Chondrocyte (in vitro differentiated cells): ENCODE measurements at places on chromosomes 11 and 22.

DNA sequence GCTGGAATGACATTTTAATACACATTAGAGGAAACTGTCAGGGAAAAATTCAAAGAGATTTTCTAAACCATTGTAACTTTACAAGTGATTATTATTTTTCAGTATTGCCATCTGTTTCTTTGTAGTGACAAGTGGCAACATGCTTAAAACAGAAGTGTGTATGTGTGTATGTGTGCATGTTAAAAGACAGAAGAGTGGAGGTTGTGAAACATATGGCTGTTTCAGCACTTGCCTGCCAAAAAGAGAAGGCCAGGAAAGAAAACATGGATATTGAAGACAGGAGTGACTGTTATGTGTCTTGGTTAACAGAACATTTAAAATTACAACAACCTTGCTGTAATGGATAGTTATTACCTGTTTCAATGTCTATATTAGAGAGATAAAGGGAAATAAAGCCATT lies 24.3 kb upstream of the VWA5A start:
- no peak for DNase-seq

DNA sequence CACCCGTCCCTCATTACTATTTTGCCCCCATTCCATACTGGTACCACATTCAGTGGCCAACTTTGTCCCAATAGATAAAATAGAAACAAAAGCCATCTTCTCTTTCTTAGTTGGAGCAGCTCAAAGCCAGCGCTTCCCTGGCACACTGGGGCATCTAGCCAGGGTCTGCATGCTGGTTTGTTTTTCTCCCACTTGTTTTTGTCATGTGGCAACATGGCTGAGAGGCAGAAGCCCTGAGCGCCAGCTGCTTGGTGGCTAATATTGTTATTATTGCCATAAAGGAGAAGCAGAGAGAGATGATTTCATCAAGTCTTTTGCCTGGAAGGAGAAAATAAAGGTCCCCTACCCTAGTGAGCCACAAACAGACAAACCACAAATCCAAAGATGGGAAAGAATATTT lies 48.4 kb upstream of the CRTAM start:
- no peak for DNase-seq

DNA sequence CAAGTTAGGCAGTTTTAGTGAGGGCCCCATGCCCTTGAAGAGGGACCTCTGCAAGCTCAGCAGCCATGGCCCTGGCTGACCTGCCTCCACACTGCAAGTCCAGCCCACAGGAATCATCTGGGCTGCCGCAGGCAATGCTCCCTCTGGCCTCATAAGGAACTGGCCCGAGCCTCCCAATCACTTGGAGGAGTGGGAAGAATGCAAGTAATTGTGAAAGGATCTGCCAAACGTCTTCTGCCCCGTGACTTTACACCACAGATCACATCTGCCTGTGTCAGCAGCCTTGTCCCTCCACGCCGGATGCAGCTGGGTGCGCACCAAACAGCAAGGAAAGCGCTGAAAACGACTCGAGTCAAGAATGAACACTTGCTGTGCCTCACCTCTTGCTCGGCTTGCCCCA lies 23.8 kb downstream of the OPCML start:
- no peak for DNase-seq

DNA sequence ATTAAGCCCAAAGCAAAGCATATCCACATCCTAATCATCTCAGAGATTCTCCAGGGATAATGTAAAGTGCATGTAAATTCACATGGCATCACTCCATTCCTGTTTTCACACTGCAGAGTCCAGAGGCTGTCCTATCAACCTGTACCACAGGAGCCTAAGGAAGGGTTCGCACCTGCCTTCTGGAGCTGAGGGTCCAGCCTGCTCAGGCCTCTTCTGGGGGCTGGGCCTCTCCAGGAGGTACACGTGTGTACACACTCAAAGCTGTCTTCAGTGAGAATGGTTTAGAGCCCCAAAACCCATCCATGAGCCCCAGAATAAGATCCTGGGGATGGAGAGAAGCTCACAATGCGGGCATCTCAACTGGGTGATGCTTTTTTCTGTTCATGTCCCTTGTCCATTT lies 23.9 kb downstream of the PI4KA start:
- no peak for DNase-seq

DNA sequence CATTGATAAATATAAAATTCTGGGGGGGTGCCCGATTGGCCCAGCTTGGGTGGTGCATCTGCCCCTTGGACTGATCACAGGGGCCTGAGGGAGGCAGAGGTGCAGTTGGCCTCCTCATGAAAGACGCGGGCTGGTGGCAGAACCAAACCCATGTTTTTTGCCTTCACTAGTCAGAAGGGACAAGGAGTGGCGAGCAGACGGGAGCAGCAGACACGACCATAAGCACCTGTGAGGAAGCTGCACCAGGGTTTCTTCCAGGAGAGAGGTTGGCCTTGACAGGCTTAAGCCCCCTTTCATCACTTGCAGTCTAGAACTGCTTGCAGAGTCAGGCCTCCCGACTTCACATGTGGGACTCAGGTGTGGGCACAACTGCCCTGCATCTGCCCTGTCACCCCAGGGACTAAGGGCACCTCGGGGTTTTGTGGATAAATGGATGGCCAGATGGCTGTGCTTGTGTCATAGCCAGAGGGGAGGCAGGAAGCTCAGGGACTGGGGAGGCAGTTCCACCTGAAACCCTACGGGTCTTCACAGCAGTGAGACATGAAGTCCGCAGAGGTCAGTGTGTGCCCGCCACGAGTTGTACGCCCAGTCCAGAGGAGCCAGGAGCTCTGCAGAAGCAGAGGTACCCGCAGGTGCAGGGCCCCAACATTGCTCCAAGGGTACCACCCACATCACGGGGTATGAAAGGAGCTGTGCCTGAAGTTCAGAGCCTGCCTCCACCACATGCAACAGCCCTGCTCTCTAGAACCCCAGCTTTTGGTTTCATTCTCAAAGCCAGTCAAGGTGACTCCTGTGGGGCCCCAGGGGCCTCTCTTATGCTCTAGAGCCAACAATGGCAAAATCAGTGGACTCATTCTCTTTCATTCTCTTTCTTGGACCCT lies 18.2 kb upstream of the SYT13 start:
- no peak for DNase-seq

- DNase-seq: no peak
Observed at GRCh38 chr11:95877291-95877690, 46.6 kb downstream of the MTMR2 start.

- DNase-seq: peak; percentile 85
Observed at GRCh38 chr11:61916737-61917333, 531 bp downstream of the RAB3IL1 start.

GRCh38 chr11:78499971-78500370 lies 74.7 kb downstream of the NARS2 start:
- DNase-seq: no peak

DNA sequence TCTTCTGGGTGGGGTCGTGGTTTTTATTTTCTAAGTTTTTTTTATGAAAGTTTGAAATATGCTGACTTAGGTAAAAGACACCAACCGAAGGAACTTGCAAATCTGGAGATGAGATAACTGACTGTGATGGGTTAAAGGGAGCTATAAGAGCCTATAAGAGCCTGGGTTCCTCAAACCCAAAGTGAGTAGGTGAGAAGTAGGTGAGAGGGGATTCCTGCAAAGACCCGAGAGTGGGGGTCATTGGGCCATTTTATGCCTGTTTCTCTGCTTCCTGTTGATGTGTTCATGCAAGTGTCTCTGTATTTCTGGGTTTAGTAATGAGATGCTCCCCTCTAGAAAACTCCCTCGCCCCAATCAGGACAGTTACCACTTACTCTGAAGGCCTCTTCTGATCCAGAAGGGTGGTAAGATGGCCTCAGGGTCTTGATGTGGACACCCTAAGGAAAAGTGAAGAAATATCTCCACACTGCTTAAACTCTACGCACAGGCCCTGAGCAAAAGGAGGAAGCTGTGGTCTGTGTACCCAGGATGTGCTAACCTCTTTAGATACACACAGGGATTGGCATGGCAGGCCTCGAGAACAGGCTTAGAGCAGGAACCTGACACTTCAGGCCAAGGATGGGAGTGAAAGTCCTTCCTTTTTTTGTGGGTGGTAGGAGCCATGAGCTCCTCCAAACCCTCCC lies 1.8 kb downstream of the FLI1 start:
- no peak for DNase-seq

GRCh38 chr11:14304601-14305000 lies 54.4 kb downstream of the RRAS2 start:
- no peak for DNase-seq

GRCh38 chr11:35746356-35747153 lies 84.0 kb downstream of the TRIM44 start:
- DNase-seq: no peak

- DNase-seq: no peak
Observed at GRCh38 chr11:78109081-78110015, 29.7 kb upstream of the NDUFC2 start.

GRCh38 chr11:66258473-66258893 lies 10.0 kb upstream of the RAB1B start:
- no peak for DNase-seq

DNA sequence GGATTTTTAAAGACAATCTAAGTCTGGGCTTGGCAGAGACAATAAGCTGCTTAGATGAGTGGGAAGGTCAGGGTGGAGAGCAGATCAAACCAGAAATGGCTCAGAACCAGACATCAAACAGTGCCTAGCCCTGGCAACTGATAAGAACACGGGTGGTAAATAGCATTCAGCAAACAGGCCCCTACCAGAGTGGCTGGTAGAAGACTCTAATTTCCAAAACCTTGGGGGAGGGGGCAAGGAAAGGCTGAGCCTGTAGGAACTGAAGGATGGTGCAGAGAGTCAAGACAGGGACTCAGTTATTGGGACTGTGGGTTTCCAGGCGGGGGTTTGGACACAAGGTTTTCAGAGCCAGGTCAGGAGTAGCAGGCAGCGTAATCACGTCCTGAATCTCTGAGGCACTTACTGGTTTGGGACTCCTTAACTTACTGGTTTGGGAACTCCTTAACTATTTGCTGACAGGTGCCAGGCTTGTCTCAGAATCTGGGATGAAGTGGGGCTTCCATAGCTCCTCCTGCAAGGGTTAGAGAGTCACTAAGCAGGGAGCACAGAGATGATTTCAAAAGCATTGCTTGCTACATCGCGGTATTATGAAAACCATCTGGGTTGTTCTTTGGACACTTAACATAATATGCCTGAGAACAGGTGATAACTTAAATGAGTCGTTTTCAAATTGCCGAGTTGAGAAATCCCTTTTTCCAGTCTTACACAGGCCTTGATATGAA lies 5.7 kb upstream of the ABTB2 start:
- DNase-seq: no peak

GRCh38 chr22:45483319-45483718 lies 19.4 kb upstream of the FBLN1 start:
- DNase-seq: no peak

- DNase-seq: no peak
Observed at GRCh38 chr11:59667812-59668187, 1.0 kb downstream of the PATL1 start.

DNA sequence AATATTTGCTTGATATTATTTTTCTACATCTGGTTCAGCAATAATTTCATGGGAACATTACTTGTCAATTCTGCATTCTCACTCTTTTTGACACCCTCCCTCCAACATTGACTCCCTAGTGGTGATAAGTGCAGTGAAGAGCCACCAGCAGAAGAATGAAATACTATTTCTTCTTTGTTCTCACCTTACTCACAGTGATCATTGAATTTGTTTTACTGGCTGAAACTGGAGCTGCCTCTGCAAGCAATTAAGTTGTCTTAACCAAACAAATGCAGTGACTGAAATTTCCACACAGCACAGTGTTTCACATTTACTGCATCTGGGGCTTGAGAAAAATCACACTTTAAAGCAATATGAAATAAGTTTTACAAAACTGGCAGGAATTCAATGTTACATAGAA lies 189.8 kb downstream of the JRKL start:
- DNase-seq: no peak

- DNase-seq: peak; percentile 59
Observed at GRCh38 chr11:134407321-134407828, 4.7 kb downstream of the B3GAT1 start.

GRCh38 chr22:48044487-48045060 lies 1282.1 kb downstream of the TBC1D22A start:
- DNase-seq: no peak

GRCh38 chr11:120564573-120565311 lies 53.2 kb downstream of the GRIK4 start:
- DNase-seq: peak; percentile 85

DNA sequence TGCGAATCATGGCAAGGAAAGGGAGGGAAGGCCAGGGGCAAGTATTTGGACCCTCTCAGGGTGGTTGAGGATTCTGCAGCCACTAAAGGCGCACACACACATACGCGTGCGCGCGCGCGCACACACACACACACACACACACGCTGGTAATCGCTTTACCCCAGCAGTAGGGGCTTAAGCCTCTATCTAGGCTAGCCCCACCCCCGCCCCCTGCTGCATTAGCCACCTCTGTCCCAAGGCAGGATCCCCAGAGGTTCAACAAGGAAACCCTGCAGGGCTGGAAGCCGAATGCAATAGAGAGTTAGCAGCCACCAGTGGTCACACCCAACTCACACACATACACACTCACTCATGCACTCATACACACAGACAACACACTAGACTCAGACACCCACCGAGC lies 28.6 kb upstream of the ELFN2 start:
- DNase-seq: no peak

- no peak for DNase-seq
Observed at GRCh38 chr11:92552942-92553341, 328.3 kb downstream of the FAT3 start.

- no peak for DNase-seq
Observed at GRCh38 chr11:29166306-29166705, 850.5 kb downstream of the KCNA4 start.

DNA sequence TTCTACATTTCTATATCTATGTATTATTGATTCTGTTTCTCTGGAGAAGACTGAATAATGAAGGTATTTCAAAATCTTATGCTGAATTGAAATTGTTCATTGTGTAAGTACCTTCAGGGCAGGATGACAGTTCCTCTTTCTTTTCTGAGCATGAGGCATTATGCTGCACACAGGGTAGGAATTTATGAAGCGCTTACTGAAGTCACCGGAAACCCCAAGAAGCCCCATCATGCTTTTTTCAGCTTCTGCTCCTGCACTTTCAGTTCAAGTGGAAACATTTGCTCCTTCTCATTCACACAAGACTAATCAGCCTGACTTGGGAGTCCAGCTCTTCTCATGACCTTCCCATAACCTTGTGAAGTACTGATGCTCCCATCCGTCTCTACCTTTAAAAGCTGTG lies 314.7 kb upstream of the SORL1-AS1 start:
- no peak for DNase-seq

DNA sequence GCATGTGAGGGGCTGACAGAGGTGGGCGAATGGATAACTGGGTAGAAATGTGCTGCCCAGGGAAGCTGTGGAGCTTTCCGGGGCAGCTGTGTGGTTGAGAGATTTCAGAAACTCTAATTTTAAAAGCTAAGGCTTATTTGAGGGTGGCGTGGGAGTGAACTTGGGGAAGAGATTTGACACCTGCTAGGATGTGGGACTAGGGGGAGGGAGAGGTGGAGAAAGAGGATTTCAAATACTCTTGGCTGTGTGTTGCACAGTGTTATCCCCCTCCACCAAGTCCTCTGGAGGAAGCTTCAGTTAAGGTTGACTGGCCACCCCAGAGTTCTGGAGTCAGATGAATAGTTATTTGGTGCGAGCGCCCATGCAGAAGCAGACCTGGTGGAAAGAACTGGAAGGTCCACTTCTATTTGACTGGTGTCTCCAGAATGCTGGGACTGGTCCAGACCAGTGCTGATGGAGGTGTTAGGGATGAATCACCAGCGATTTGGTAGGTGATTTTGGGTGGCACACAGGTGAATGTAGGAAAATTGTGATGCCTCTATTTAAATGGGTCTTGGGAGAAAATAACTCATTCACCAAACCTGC lies 72.8 kb upstream of the ALX4 start:
- no peak for DNase-seq

GRCh38 chr11:123381817-123382554 lies 48.1 kb upstream of the GRAMD1B start:
- no peak for DNase-seq
